GM20000 (cell line): ENCODE measurements at places on chromosomes 5 and 9.

- DNase-seq: no peak
Measured at GRCh38 chr9:20811872-20812271, 127.8 kb downstream of the FOCAD start.

DNA sequence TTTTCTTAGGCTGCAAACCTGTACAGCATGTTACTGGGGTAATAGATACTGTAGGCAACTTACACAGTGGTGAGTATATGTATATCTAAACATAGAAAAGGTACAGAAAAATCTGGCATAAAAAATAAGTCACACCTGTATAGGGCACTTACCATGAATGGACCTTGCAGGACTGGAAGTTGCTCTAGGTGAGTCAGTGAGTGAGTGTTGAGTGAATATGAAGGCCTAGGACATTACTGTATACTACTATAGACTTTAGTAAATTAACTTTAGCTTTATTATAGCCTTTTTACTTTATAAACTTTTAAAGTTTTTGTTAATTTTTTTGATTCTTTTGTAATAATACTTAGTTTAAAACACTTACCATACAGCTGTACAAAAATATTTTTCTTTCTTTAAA, 51.3 kb downstream of the DENND4C start:
- no peak for DNase-seq

- DNase-seq: no peak
Measured at GRCh38 chr9:132283863-132284262, 70.9 kb downstream of the SETX start.

- DNase-seq: no peak
Measured at GRCh38 chr5:102229685-102230084, 66.4 kb downstream of the SLCO4C1 start.

DNA sequence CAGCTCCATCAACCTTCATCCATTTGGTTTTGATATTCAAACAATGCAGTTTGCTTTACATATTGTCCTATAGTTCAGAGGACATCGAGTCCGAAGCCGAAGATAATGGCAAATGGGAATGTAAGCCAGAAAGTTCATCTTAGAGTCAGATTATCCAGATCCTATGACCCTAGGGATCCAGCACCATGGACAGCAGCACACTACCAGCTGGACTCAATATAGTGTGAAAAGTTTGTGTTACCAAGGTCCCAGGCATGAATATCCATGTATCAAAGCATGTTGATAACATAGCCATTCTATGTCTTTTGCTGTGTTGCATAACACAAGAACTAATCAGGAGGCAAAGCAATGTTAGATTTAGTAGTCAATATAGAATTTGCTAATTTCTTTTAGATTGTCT, 46.3 kb downstream of the FSTL4 start:
- no peak for DNase-seq

DNA sequence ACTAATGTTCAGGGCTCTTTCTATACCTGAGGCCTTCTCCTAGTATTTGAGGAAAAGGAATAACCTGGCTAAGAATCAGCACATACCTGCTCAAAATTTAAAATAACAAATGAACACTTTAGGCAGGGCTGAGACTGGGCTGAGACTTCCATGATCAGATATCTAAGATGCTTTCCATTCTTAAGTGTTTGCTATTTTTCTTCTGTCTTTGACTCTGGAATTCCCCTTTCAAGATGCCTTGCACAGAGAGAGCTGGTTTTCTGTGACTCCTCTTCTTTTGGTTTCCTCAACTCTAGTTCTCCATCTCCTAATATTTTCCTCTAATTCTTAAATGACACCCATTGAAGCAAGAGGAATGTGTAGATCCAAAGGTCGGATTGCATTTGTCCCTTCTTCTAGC, 61.1 kb downstream of the DPYSL3 start:
- no peak for DNase-seq

DNA sequence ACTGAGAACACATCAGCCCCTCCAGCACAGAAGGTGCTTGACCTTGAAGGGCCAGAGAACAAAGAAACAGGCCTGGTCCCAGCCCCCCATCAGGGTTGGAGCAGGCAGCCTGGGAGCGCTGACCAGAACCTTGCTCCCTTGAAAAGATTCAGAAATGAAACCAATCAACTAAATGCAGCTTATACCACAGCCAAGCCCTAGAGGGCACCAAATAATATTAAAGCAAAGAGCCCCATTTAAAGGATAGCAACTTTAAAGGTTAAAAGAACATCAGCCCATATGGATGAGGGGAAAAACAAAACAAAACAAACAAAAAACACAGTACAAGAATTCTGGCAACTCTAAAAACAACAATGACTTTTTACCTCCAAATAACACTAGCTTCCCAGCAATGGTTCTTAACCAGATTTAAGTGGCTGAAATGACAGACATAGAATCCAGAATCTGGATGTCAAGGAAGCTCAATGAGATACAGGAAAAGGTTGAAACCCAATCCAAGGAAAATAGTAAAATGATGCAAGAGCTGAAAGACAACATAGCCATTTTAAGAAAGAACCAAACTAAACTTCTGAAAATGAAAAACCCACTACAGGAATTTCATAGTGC, 471.9 kb downstream of the MTRR start:
- DNase-seq: peak; percentile 9

GRCh38 chr9:5437254-5438216, at the start of gene PLGRKT:
PLGRKT (minus strand) TSS chr9:5437925; CDS start chr9:5431977, 5,948 bp downstream.
- DNase-seq: peak; percentile 94

DNA sequence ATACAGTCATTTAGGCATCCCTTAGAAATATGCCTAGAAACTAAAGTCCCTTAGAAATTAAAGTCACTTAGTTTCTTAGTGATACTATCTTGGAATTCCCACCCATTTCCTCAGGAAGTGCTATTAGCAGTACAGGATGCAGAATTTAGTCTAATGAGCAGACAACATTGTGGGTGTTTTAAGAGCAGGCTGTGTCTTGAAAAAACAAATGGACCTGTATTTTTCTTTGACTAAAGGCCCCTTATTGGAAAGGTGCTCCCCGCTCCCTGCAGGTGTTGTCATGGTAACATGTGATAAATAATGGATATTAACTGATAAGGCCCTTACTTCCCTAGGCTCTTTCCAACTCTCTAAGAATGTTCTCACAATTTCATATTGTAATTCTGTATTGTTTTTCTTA, 38.8 kb upstream of the STARD4 start:
- no peak for DNase-seq

- no peak for DNase-seq
Measured at GRCh38 chr9:28866951-28867350, 1293.7 kb upstream of the C9orf72 start.

- peak; percentile 37 for DNase-seq
Measured at GRCh38 chr5:142915813-142916424, 145.7 kb downstream of the ARHGAP26 start.

DNA sequence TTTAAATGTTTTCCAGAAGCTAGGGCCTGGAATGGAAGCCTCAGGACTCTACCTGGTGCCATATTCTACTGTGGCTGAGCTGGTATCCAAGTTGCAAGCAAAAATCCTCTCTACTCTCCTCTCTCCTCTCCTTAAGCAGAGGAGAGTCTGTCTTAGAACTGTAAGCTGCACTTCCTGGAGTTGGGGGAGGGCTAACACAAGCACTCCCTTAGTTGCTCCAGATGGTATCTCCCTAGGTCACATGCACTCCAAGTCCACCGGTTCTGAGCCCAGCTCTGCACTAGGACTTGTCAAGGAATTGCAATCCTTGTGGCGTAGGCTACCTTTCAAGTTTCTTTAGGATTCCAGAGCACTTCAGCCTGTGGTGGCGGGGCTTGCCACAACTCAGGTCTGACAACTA, 513.9 kb upstream of the RGMB start:
- DNase-seq: no peak

DNA sequence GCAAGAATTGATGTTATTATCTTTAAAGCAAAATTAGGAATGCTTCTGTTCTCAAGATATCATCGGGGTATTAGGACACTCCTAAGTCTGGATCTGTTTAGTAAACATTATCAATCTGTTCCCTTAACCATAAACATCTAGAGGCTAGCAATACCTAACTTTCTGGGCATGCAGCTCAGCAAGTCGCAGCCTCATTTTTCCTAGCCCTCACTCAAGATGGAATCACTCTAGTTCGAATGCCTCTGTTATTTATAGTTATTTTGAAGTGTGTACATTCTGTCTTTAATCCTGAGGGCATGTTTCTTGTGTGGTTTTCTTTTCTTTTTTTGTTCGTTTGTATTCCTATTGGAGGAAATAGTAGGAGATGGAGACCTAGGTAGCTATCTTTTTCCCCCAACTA, 66.9 kb downstream of the FER start:
- no peak for DNase-seq

- no peak for DNase-seq
Measured at GRCh38 chr5:172768573-172769341, 2.2 kb downstream of the DUSP1 start.

DNA sequence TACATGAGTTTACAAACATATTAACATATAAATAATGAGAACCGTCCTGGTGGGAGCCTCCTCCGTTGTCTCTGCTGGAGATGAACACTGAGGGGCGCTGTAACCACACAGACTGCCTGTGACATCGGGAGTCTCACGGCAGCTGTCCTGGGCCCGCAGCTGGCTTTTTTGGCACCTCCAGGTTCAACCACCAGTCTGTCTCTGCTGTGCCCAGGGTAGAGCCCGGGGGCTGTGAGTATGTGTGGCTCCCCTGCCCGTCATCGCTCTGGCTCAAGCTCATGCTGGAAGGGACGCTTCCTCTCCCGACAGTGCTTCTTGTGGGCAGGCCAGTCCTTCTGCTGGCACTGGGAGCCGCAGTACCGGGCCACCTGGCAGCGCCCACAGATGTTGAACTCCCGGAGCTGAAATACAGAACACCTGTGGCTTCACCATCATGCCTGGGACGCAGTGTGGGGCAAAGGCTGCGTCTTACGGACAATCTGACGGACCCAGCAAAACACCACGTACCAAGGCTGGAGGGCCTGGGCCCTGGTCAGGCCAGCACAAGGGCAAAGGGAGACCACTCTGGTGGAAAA, 3.6 kb upstream of the DPH7 start:
- DNase-seq: no peak

- DNase-seq: no peak
Measured at GRCh38 chr5:179316111-179316551, 29.1 kb downstream of the ADAMTS2 start.

DNA sequence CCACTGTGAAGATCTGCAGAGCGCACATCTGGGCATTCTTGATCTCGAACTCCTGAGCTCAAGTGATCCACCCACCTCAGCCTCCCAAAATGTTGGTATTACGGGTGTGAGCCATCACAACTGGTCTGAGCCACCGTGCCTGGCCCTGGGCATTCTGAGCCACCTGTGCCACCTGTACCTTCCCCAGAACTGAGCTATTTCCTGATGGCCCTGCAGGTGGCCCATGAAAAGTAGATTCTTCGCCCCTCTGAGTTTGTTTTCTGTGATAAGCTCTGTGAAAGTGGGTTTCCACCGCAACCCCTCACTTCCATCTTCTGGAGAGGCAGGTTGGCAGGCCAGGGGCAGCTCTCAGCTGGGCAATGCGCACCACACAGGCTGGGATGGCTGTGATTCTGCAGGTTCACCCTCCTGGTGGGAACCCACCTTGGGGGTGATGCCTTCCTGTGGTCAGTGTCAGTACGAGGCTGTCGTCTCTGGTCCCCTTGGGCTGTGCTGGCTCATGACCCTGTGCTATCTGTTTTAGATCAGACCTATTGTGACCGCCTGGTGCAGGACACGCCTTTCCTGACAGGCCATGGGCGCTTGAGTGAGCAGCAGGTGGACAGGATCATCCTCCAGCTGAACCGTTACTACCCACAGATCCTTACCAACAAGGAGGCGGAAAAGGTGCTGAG, 11.3 kb downstream of the CARD19 start:
- no peak for DNase-seq

GRCh38 chr9:113890704-113891103, 14.6 kb downstream of the ZNF618 start:
- DNase-seq: no peak

GRCh38 chr9:31390403-31391025, 993.9 kb upstream of the ACO1 start:
- no peak for DNase-seq

GRCh38 chr5:109844695-109845094, 155.0 kb downstream of the MAN2A1 start:
- no peak for DNase-seq

GRCh38 chr9:105082843-105083242, 154.9 kb upstream of the ABCA1 start:
- DNase-seq: no peak

DNA sequence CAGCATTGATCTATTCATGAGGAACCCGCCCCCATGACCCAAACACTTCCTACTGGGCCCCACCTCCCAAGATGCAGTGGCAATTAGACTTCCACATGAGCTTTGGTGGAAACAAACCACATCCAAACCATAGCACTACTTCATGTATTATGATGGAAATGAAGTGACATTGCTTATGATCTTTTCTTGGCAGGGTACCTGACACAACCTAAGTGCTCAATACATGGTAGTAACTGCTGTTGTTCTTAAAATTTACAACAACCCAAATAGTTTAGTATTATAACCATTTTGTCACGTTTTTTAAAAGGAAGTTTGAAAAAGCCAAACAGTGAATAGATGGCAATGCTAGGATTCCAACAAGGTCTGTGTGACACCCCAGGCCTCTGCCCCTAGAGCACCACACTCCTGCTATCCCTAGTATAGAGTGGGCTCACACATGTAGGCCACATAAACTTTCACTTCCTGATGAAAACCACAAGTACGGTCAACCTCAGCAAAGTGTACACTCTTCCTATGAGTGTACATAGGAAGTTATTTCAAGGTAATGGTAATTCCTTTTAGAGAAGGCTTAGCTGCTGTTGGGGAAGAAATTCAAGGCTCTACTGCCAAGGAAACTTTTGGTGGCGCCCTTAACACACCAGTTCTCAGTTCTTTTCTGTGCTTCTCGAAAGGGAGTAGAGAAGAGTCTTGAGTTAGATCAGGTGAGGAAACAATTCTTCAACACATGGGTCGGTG, 97.6 kb downstream of the ARSB start:
- peak; percentile 54 for DNase-seq

DNA sequence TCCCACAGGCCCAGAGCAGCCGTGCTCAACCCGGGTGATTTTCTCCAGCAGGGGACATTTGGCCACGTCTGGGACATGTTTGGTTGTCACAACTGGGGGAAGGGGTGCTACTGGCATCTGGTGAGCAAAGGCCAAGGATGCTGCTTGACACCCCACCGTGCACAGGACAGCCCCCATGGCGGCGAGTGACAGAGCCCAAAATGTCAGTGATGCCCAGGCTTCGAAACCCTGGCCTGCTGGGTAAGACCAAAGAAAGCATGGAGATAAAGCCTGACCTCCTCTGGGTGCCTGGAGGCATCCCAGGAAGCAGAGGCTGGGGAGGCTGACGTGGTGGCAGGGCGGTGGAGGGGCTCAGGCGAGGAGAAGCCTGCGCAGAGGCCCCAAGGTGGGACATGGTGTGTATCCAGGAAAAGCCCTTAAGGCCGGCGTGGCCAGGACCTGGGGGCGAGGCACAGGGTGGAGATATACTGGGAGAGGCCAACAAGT, 66.4 kb downstream of the ZNF354C start:
- no peak for DNase-seq

GRCh38 chr9:101736717-101737116, 1.7 kb downstream of the GRIN3A start:
- DNase-seq: no peak
